CD4-positive, alpha-beta T cell treated with Interferon alpha-2 for 1 hour (primary cell): ENCODE measurements at places on chromosomes 7 and 10.
A peak's percentile ranks its signal among the peaks of the same experiment; 100 is the strongest.

DNA sequence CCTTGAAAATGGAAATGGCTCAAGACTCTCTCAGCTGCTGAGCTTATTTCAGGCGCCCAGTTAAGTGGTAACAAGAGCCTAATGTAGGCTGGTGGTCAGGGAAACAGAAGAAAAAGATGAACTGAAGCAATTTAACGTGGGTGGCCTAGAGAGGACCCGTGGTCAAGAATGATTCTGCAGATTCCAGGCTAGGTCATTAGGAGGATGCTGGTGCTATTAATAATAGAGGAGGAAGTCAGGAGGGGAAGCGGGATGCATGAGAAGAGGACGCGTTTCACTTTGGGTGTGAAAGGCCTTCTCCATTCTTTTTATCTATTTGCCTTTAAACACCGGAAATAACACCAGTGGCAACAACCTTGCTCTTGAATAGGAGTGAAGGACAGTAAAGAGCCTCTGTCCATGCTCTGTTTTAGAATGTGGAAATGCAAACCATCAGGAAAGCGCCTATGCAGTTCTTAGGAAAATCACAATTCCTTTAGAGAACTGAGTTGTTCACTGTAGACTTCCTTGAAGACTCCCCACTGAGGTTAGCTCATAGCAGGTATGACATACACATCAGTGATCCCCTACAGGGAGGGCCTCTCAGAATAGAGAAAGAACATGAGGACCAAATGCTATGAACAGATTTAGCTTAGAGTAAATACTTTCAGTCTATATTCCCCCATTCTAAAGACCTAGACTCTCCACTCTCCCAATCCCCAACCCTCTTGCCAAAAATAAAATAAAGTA, 8.6 kb downstream of the LIPA start:
- DNase-seq = no peak

- no peak for DNase-seq
Measured at GRCh38 chr10:14580671-14581332, 193.9 kb downstream of the FAM107B start.

GRCh38 chr7:102849079-102849478, 63.7 kb upstream of the LRRC17 start:
- no peak for DNase-seq

GRCh38 chr10:10293481-10293951, 724.2 kb upstream of the CELF2 start:
- DNase-seq = no peak

DNA sequence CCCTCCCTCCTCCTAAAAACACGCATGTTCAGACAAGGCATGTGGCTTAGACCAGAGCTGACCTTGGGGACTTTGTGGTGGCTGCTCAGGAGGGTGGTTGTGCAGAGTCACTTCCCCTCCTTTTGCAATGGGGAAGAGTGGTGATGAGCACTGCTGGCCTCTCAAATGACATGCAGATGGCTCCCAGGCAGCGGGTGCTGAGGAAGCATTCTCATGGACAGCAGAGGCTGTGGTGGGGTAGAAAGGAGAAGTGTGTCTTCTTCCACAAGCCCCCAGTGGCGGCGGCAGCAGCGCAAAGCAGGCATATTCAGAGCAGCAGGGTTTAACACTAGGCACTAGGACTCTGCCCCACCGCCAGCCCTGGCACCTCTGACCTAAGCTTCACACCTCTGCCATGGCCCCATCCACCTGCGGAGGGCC, 105.9 kb upstream of the ANLN start:
- peak; percentile 38 for DNase-seq
